Activated T-helper 1 cell treated with anti-CD3 and anti-CD28 coated beads, Interleukin-12 subunit alpha, Interleukin-12 subunit beta, Interleukin-2, Interleukin-4 antibody, amounts not matched to agents 30 ng/mL and 10 ng/mL and 1 ng/mL, durations not matched to agents 14 hours and 24 hours and 36 hours (primary cell): ENCODE measurements at places on chromosomes 11 and 22. TPM values are rescaled to one million over a fixed set of nuclear protein-coding genes. Genes with fewer than 3 reads are reported as not detected.

Gene GAL3ST3
- total RNA-seq, result 0.34 TPM in 1 of 2 replicates, not detected in the other

Gene ATG16L2
- total RNA-seq, result 69.2 and 71.1 TPM in 2 replicates

Gene SART1
- total RNA-seq, result 110 TPM in 2 replicates

Gene SCO2
- 8.7 and 14.8 TPM in 2 replicates for total RNA-seq

Gene NECTIN1
- total RNA-seq, result 4.5 and 5.4 TPM in 2 replicates

Gene VSIG10L2
- not detected in 2 replicates for total RNA-seq

Gene IFITM1
- 208 and 214 TPM in 2 replicates for total RNA-seq

Gene ZNF214
- not detected in 2 replicates for total RNA-seq

Gene NFAM1
- total RNA-seq, result 0.12 and 0.88 TPM in 2 replicates

Gene BACE1-AS
- total RNA-seq, result 4.8 and 5.7 TPM in 2 replicates

Gene FDXACB1
- 7.9 and 9.4 TPM in 2 replicates for total RNA-seq

Gene OR52E8
- not detected in 2 replicates for total RNA-seq

Gene TESMIN
- 1.0 and 2.1 TPM in 2 replicates for total RNA-seq

Gene AQP11
- total RNA-seq, result 0.18 and 0.59 TPM in 2 replicates

Gene OR52I2
- total RNA-seq, result not detected in 2 replicates

Gene APOBEC3H
- total RNA-seq, result 5.0 and 7.4 TPM in 2 replicates

Gene TMEM86A
- 0.52 and 0.93 TPM in 2 replicates for total RNA-seq

Gene FGF3
- total RNA-seq, result not detected in 2 replicates

Gene ARHGAP1
- 69.8 and 71.7 TPM in 2 replicates for total RNA-seq

Gene IRF7
- total RNA-seq, result 56.6 and 63.1 TPM in 2 replicates

Gene SCGB1D2
- not detected in 2 replicates for total RNA-seq

Gene MMP13
- not detected in 2 replicates for total RNA-seq

Gene TUB
- total RNA-seq, result 0.24 and 0.29 TPM in 2 replicates

Gene FOLR1
- not detected in 2 replicates for total RNA-seq

Gene NRGN
- total RNA-seq, result 3.9 and 6.1 TPM in 2 replicates

Gene OR52I1
- total RNA-seq, result not detected in 2 replicates

Gene CDC45
- total RNA-seq, result 104 and 116 TPM in 2 replicates

Gene PITPNB
- 153 and 154 TPM in 2 replicates for total RNA-seq

Gene C1QTNF4
- 0.16 TPM in 1 of 2 replicates, not detected in the other for total RNA-seq

Gene NFRKB
- total RNA-seq, result 46.8 and 48.5 TPM in 2 replicates

Gene PATL1
- total RNA-seq, result 68.7 and 74.0 TPM in 2 replicates

Gene LIF
- total RNA-seq, result 450 and 455 TPM in 2 replicates

Gene SLC22A8
- not detected in 2 replicates for total RNA-seq

Gene CASP1
- 21.1 and 21.4 TPM in 2 replicates for total RNA-seq

Gene KCNE3
- not detected in 2 replicates for total RNA-seq

Gene MN1
- 0.07 and 0.08 TPM in 2 replicates for total RNA-seq

Gene THY1
- total RNA-seq, result 0.83 and 1.0 TPM in 2 replicates

Gene GAL3ST1
- total RNA-seq, result not detected in 2 replicates

Gene PNPLA3
- total RNA-seq, result 0.86 and 1.6 TPM in 2 replicates

Gene BBOX1
- total RNA-seq, result not detected in 2 replicates

Gene CEND1
- 7.1 and 7.2 TPM in 2 replicates for total RNA-seq

Gene MUC6
- total RNA-seq, result not detected in 2 replicates

Gene OR2D2
- 0.34 and 0.56 TPM in 2 replicates for total RNA-seq

Gene JAML
- 264 and 271 TPM in 2 replicates for total RNA-seq

Gene SLC5A1
- total RNA-seq, result not detected in 2 replicates

Gene PKDREJ
- 0.03 TPM in 1 of 2 replicates, not detected in the other for total RNA-seq

Gene TMEM109
- 138 and 143 TPM in 2 replicates for total RNA-seq

Gene MMP12
- 0.10 TPM in 1 of 2 replicates, not detected in the other for total RNA-seq

Gene RIC3
- total RNA-seq, result 4.7 and 7.4 TPM in 2 replicates

Gene CSNK2A3
- total RNA-seq, result 1.2 TPM in 2 replicates

Gene CRYAB
- total RNA-seq, result not detected in 2 replicates

Gene ACRV1
- total RNA-seq, result not detected in 2 replicates

Gene MPEG1
- total RNA-seq, result not detected in 2 replicates
